ENCODE measurements at places on chromosomes 12 and 14.

GRCh38 chr12:121812320-121812871 is 8.6 kb downstream of the SETD1B start:
- DNase-seq: no peak

GRCh38 chr12:81257947-81258551 is 180.2 kb downstream of the ACSS3 start:
- no peak for DNase-seq

GRCh38 chr12:118356809-118357256 is 15.9 kb downstream of the TAOK3 start:
- no peak for DNase-seq

DNA sequence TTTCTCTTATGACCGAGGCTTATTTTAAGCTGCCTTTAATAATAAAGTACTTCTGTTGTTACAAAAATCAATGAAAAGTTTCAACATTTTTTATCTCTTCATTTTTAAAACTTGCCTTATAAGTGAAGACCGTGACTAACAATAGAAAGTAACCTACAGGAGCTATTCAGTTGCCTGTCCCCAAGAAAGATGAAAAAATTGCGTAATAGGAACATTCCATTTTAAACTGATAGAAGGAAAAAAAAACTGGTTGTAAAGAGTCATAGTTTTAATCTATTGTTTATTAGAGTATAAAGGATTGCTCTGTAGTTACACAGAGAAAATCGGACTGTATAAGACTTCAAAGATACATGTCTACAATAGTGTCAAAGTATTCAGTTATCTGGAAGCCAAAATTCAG is 83.3 kb downstream of the DAAM1 start:
- no peak for DNase-seq

DNA sequence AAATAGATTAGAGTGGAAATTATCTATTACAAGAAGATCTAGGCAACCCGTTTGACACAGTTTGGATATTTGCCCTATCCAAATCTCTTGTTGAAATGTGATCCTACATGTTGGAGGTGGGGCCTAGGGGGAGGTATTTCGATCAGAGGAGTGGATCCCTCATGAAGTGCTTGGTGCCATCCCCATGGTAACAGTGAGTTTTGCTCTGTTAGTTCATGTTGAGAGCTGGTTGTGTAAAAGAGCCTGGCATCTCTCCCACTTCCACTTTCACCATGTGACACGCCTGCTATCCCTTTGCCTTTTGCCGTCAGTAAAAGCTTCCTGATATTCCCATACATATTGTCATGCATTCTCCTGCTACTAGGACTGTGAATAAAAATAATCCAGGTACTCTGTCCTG is 66.4 kb upstream of the FLRT2 start:
- no peak for DNase-seq

- DNase-seq: no peak
Observed at GRCh38 chr12:49189731-49190716, 1.1 kb upstream of the TUBA1A start.

DNA sequence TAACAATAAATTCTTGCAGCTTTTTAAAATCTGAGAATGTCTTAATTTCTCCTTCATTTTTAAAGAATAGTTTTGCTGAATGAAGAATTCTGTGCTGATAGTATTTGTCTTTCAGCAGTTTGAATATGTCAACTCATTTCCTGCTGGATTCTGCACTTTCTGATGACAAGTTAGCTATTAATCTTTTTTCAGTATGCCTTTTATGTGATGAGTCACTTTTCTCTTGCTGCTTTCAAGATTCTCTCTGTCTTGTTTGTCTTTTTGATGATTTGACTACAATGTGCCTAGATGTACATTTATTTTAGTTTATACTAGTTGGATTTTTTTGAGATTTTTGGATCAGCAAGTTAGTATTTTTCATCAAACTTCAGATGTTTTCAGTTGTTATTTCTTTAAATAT is 87.9 kb upstream of the AVPR1A start:
- DNase-seq: no peak

DNA sequence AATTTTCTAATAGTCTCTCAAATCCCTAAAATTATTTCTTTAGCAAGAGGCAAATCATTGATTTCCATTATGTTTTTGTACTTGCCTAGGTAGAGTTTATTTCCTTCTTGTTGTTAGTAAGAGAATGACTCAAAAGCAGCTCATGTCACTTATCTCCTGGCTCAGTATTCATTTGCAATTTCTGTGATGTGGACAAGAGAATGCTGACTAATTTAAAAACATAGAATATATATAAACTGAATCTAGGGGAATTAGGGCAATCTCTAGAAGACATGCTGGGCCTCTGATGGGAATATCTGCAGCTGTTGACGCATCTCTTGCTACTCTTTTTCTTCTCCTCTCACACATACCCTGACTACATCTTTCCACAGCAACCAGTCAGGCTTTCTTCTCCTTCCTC is 130.8 kb upstream of the PRKD1 start:
- DNase-seq: no peak

GRCh38 chr12:50925342-50925651 is 27.0 kb upstream of the HIGD1C start:
- no peak for DNase-seq

DNA sequence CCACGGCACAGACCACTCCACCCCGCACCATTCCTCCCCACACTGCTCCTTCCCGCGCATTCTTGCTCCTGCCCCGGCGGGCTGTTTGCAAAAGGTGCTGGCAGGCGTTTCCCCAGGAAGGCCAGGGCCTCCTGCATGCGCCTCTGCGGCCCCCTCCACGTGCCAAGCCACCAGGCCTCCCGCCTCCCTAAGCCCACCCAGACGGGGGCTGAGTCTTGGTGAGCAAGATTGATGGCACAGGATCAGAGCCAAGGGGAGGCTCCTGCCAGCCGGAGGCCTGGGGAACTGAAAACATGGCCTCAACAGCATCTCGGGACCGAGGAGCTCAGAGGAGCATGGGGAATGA is 328.3 kb upstream of the DIO3 start:
- DNase-seq: no peak

GRCh38 chr12:14846876-14847580 is 3.7 kb upstream of the ART4 start:
- no peak for DNase-seq

GRCh38 chr12:129373746-129374145 is 520.5 kb downstream of the GLT1D1 start:
- no peak for DNase-seq

DNA sequence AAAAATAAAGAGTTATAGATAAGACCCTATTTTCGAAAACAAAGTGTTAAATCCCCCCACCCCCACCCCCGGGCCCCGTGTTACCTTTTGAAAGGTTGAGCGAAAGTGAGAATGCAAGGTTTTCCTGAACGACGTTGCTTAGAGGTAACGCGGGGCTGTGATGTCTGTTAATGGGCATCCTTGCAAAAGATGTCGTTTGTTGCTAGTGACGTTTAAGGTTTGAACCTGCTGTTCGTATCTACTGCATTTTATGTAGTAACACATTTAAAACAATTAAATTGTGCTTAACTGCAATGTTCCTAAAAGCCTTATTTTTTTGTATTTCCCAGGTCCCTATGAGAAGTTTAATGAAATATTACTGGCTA is 1.2 kb downstream of the CPSF6 start:
- DNase-seq: peak; percentile 3

- no peak for DNase-seq
Observed at GRCh38 chr12:53975064-53975471, 314 bp upstream of the HOTAIR start.

DNA sequence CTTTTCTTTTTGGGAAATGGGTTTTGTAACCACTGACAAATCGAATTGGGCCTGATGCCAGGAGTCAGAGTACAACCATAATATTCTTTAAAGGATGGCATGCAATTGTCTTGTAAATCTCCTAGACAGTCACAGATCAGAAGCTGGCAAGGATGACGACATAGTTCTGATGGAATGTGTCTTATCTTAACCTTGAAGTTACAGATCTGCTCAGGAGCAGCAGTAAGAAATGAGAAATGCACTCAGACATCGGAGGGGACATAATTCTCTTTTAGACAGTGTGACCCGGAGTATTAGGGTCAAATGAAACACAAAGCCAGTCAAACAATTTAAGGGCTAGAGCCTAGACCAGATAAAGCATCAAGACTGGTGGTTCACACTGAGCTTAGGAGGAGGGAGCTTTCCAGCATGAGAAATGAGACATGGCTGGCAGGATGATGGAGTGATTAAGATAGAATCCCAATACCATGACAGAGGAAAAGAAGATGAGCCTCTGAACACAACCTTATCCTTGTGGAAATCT is 17.5 kb downstream of the CBX5 start:
- no peak for DNase-seq

DNA sequence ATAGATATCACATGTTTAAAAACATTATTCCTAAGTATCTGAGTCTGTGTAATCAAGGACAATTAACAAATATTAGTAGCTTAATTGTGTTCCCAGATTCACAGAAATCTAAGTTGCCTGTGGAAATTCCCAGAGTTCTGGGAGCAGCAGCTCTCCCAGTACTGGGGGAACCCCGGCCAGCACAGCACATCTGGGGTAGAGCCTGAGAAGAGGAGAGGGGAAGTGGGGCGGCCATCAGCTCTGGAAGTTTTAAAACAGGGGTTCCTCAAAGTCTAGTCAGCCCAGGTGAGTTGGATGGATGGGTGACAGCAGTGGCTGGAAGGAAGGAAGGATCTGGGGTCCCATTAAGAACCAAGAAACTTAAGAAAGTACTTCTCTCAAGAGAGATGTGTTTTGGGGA is 24.6 kb downstream of the PRICKLE1 start:
- DNase-seq: no peak

DNA sequence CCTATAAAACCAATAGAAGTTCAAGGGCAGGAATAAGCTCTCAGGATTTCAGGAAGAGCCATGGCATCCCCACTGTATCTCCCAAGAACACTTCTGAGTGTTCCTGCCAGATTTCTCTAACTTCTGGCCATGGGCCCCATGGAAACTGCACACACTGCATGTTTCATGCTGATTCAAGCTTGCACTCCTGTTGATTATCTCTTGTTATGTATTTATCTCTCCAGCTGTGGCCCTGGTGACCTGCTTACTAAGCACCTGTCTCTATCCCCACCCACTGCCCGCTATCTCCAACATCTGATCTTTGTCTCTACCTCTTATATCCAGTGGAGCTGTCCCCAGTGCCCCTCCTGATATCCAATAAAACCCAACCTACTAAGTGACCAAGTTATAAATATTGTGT is 285.3 kb downstream of the PDZRN4 start:
- DNase-seq: no peak

- no peak for DNase-seq
Observed at GRCh38 chr12:94643606-94644005, 6.8 kb downstream of the TMCC3 start.

GRCh38 chr12:102765736-102766135 is 151.3 kb downstream of the PAH start:
- DNase-seq: no peak

DNA sequence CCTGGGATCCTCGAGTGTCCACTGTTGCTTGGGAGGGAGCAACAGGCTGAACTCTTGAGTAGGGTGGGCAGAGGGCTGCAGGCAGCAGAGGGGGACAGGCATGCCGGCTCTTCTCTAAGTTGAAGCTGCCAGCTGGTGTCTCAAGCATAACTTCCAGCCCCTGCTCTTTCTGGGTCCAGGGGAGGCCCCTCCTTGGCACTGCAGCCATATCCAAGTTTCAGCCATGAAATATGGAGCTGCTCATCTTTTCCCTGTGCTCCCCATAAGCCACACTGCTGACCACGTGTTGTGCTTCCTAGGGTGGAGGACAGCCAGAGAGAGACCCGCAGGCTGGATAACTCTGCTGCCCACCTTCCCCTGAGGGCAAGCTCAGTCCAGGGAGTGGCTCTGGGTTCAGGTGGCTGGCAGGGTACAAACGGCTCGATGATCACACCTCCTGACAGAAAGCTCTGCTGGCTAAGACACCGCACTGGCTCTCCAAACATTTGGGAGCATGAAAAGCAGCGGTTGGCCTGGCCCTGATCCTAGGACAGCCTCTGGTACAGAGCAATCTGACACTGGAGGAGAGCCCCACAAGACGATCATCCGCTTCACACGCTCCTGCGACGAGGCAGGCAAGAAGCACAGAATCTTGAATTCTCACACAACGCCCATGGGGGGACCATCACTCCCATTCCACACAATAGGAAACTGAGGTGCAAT is 79.6 kb downstream of the PITPNM2 start:
- no peak for DNase-seq

DNA sequence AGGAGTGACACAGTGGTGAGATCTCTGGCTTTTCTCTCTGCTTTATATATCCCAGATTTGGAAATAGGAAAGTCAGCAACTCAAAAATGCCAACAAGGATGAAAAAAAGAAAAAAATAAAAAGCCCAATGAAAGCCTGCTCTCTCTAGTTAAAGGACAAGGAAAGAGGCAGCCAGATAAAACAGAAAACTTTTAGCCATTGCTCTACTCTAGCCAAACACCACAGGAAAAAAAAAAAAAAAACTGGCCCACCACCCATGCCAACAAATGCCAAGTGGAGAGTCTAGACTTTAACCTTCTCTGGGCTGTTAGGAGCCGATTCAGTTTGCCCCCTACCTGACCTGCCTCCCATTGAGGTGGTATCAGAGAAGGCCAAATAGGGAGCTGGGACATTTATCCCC is 222.3 kb upstream of the TMTC1 start:
- DNase-seq: no peak

DNA sequence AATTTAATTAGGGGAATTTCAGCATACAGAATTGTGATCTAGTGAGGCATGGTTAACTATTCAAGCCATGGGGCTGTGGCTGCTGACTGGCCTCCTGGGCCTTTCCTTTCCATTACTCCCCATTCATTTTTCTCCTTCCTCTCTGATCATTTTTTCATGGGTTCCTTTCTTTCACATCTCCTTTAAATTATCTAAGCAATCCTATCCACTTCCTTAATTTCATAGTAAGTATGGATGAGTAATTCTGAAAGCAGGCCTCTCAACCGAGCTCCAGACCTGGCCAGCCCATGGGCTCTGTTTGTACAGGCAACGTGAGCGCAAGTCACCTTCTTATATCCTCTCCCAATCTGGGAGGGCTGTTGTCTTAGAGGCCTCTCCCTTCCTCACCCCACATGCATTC is 13.4 kb downstream of the CKAP4 start:
- DNase-seq: no peak

GRCh38 chr12:51085757-51086156 is 2.4 kb upstream of the CSRNP2 start:
- DNase-seq: no peak

- DNase-seq: no peak
Observed at GRCh38 chr14:99072956-99073355, 199.0 kb downstream of the BCL11B start.

DNA sequence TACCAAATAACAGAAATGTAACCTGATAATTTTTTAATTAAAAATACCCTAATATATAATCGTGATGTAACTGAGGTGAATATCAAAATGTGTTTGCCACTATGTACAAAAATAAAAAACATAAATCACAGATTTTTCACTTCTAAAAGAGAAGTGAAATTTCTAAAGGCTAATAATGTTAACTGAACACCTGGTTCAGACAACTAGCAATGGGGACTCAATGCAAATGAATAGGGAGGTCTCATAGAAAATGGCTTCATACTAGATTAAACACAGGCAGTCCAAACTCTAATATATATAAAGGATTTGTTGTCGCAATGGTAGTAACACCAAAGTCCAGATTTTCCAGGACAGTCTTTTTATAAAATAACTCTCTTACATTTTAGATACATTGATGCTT is 365.4 kb upstream of the ATP2B1 start:
- no peak for DNase-seq
